ENCODE measurements at places on chromosomes 6 and 20. TPM values are rescaled to one million over a fixed set of nuclear protein-coding genes. Genes with fewer than 3 reads are reported as not detected.

DNA sequence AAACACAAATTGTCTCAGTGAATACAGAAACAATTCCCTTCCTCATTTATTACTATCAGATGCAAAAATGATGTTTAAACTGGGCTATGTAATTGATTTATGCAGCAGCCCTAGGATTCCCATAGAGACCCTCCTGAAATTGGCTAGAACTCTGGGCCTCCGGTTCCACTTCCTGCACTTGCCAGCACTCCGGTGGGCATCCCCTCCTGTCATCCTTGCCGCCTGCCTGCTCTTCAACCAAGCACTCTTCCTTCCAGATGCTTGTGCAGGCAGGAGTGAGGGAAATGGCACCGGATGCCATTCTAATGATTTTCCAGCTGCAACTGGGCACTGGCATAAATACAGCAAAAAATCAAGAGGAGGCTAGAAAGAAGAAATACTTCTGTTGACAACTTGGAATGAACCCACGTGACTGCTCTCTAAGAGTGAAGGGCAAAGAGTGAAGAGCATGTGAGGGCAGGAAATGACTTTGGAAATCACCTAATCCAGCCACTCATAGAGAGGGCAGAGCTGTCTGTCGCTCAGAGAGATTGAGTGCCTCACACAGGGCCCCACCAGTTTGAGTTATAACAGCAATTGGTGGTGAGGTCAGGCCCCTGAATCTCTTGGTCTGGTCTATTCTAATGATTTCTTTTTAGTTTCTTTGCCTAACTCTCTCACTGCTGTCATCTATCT lies 3.7 kb upstream of the NEDD9 start:
- peak overlapping the region; percentile 29 for H3K27ac ChIP-seq
- DNase-seq, result no peak
- H3K4me1 ChIP-seq, result no peaks in the 10 kb centered on the region
- H3K36me3 ChIP-seq, result no peaks in the 10 kb centered on the region
- H3K27me3 ChIP-seq, result no peaks in the 10 kb centered on the region

Gene COL21A1
- 39.3 TPM for total RNA-seq

Gene ADAM33
- 96.8 TPM for total RNA-seq

Gene TBXT
- not detected for total RNA-seq

GRCh38 chr20:46317685-46318177 lies 9.4 kb upstream of the CDH22 start:
- H3K27ac ChIP-seq, result no peak overlapping the region
- H3K4me3 ChIP-seq, result no peak overlapping the region
- H3K4me1 ChIP-seq, result no peaks in the 10 kb centered on the region
- no peaks in the 10 kb centered on the region for H3K36me3 ChIP-seq
- no peaks in the 10 kb centered on the region for H3K27me3 ChIP-seq

DNA sequence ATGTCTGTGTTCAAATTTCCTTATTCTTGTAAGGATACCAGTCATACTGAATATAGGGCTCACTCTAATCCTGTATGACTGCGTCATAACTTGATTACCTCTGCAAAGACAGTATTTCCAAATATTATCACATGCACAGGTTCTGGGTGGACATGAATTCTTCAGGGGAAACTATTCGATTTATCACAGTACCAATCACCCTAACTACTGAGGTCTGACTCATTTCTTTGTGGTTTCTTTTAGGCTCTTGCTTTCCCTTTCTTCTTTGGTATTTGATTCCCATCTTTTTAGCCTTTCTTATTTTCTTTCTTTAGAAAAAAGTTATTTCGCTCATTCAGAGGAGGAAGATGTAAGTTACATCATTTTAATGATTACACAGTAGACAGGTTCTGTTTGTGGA lies 40.3 kb upstream of the TBX18 start:
- H3K27ac ChIP-seq, result no peak overlapping the region
- H3K36me3 ChIP-seq, result no peaks in the 10 kb centered on the region
- no peaks in the 10 kb centered on the region for H3K4me1 ChIP-seq
- no peaks in the 10 kb centered on the region for H3K27me3 ChIP-seq
- no peak overlapping the region for H3K4me3 ChIP-seq

DNA sequence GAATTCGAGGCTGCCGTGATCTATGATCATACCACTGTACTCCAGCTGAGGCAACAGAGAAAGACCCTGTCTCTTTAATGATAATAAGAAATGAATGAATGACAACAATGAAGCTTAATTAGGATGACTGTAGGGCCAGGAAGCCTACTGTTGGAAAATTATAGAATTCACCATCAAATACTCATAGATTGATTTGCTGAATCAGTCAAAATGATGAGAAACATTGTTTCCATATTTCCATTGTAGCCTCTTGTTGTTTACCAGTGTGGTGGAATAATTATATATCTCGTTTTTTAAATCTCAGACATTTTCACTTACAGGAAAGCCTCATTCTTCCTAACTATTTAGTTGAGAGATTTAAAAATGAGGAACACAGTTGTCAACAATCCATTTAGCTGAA lies 96.2 kb downstream of the JAG1 start:
- no peaks in the 10 kb centered on the region for H3K27me3 ChIP-seq
- H3K4me1 ChIP-seq, result no peaks in the 10 kb centered on the region
- no peak overlapping the region for H3K4me3 ChIP-seq
- DNase-seq, result no peak

Gene LCA5
- 8.8 TPM for total RNA-seq

- H3K4me1 ChIP-seq, result peaks cover 8% of the 10 kb centered on the region
- H3K36me3 ChIP-seq, result no peaks in the 10 kb centered on the region
- H3K4me3 ChIP-seq, result no peak overlapping the region
- DNase-seq, result no peak
- no peaks in the 10 kb centered on the region for H3K27me3 ChIP-seq
These were observed 41.2 kb upstream of the DST start for GRCh38 chr6:56683882-56684281.

Gene PDE10A
- 17.1 TPM for total RNA-seq

- no peak overlapping the region for H3K4me3 ChIP-seq
- no peaks in the 10 kb centered on the region for H3K4me1 ChIP-seq
- no peak for DNase-seq
- no peak overlapping the region for H3K27ac ChIP-seq
These were observed 39.2 kb upstream of the IL17A start for GRCh38 chr6:52146851-52147445.

Gene SIGLEC1
- total RNA-seq, result 16.8 TPM

- H3K36me3 ChIP-seq, result no peaks in the 10 kb centered on the region
- no peak overlapping the region for H3K4me3 ChIP-seq
- peak; percentile 86 for DNase-seq
- H3K4me1 ChIP-seq, result peaks cover 2% of the 10 kb centered on the region
- H3K27me3 ChIP-seq, result no peaks in the 10 kb centered on the region
These were observed 10.9 kb downstream of the MOCS1 start for GRCh38 chr6:39923394-39923793.

DNA sequence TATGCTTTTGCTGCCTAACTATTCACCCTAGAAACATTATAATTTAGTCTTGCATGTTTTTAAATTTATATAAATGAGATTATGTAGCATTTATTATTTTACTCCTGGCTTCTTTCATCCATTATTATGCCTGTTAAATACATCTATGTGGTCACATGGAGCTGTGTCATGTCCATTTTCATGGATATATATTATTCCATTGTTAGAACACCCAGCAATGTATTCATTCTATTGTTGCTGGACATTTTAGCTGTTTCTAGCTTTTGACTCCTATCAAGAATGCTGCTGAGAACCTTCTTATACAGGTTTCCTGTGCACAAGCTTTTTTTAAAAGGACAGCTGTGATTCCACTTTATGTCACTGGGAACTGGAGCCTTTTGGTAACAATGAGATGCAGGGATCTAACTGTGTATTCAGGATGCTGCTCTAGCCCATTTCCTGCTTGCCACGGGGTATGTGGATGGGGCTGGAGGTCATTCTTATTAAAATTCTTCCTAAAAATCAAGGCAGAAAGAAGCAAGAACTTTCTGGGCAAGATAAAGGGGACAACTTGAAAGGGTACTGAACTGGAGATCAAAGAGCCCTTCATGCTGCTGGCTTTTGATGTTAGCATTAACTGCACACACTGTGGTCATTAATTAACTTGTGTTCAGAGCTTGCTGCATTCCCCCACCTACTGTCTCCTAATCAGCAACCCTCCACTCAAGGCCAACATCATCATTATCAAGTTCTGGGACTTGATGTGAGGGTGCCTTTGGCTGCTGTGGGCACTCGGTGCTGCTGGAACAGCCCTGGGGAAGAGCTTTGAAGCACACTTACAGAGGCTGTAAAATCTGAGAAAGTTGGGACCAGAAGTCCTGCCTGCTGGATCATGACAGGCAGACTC lies 96.6 kb upstream of the AKIRIN2 start:
- no peaks in the 10 kb centered on the region for H3K36me3 ChIP-seq
- no peak for DNase-seq
- no peak overlapping the region for H3K4me3 ChIP-seq

Gene OPRM1
- total RNA-seq, result not detected

- no peak for DNase-seq
- H3K4me1 ChIP-seq, result no peaks in the 10 kb centered on the region
- H3K27ac ChIP-seq, result no peak overlapping the region
- H3K4me3 ChIP-seq, result no peak overlapping the region
- H3K36me3 ChIP-seq, result no peaks in the 10 kb centered on the region
These were observed 609.5 kb upstream of the CDH4 start for GRCh38 chr20:60642541-60642940.

- no peaks in the 10 kb centered on the region for H3K27me3 ChIP-seq
- H3K36me3 ChIP-seq, result no peaks in the 10 kb centered on the region
- H3K4me1 ChIP-seq, result no peaks in the 10 kb centered on the region
- no peak for DNase-seq
These were observed 54.2 kb upstream of the SIRPA start for GRCh38 chr20:1840817-1841553.

DNA sequence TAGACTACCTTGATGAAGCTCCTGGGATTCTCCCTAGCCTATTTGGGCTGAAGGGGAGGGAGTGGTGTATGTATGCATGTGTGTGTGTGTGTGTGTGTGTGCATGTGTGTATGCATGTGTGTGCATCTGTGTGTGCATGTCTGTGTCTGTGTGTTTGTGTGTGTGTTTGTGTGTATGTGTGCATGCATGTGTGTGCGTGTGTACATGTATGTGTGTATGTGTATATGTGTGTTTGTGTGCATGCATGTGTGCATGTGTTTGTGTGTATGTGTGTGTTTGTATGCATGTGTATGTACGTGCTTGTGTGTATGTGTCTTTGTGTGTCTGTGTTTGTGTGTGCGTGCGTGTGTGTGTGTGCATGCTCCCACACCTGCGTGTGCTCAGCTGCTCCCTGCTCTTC lies 15.4 kb downstream of the FGD2 start:
- DNase-seq, result no peak
- no peaks in the 10 kb centered on the region for H3K27me3 ChIP-seq
- no peak overlapping the region for H3K4me3 ChIP-seq
- no peaks in the 10 kb centered on the region for H3K4me1 ChIP-seq

GRCh38 chr20:17949899-17950298 lies 18.7 kb downstream of the SNX5 start:
- H3K27ac ChIP-seq, result no peak overlapping the region
- H3K27me3 ChIP-seq, result no peaks in the 10 kb centered on the region
- H3K36me3 ChIP-seq, result peaks cover 13% of the 10 kb centered on the region
- no peaks in the 10 kb centered on the region for H3K4me1 ChIP-seq
- no peak overlapping the region for H3K4me3 ChIP-seq
- no peak for DNase-seq

DNA sequence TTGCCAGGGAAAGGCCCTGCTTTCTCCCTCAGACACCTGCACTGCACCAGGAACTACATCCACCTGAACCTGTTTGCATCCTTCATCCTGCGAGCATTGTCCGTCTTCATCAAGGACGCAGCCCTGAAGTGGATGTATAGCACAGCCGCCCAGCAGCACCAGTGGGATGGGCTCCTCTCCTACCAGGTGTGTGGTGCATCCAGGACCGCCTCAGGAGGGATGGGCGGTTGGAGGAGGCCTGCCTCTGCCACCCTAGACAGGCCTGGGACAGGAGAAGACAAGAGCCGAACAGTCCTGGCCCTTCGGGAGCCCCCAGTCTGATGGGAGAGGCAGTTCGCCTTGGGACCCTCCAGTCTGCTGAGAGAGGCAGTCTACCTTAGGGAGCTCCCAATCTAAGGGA lies 24.2 kb downstream of the GLP1R start:
- no peaks in the 10 kb centered on the region for H3K27me3 ChIP-seq
- no peaks in the 10 kb centered on the region for H3K4me1 ChIP-seq
- no peak for DNase-seq
- no peak overlapping the region for H3K27ac ChIP-seq
- H3K36me3 ChIP-seq, result no peaks in the 10 kb centered on the region
- H3K4me3 ChIP-seq, result no peak overlapping the region

DNA sequence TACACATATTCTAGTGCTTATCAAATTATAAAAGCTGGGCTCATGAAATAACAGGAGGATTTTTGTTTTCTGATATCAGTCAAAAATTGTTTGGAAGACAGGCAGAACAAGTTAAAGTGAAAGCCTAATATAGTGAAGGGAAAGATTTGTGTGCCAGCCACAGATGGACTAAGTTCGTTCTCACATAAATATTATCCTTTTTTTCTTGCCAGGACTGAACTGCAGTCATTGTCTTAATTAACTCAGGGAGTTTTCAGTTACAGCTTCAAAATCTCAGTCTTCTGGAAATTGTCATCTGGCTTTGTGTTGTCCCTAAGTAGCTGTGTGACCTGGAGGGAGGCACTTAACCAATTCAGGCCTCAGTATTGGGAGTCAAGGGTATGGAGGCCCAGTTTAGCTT lies 40.7 kb downstream of the PLCB4 start:
- H3K36me3 ChIP-seq, result no peaks in the 10 kb centered on the region
- no peak overlapping the region for H3K4me3 ChIP-seq
- no peak for DNase-seq
- peaks cover 2% of the 10 kb centered on the region for H3K4me1 ChIP-seq
- no peaks in the 10 kb centered on the region for H3K27me3 ChIP-seq
- no peak overlapping the region for H3K27ac ChIP-seq

Gene SLC4A11
- 0.63 TPM for total RNA-seq

GRCh38 chr20:4720977-4721349 lies 746 bp upstream of the PRND start:
- H3K36me3 ChIP-seq, result no peaks in the 10 kb centered on the region
- H3K27ac ChIP-seq, result no peak overlapping the region
- H3K27me3 ChIP-seq, result no peaks in the 10 kb centered on the region

Gene TAAR2
- total RNA-seq, result not detected

GRCh38 chr6:15148356-15148946 lies 97.4 kb upstream of the JARID2 start:
- H3K4me3 ChIP-seq, result no peak overlapping the region
- H3K36me3 ChIP-seq, result no peaks in the 10 kb centered on the region
- DNase-seq, result no peak
- H3K27ac ChIP-seq, result no peak overlapping the region

DNA sequence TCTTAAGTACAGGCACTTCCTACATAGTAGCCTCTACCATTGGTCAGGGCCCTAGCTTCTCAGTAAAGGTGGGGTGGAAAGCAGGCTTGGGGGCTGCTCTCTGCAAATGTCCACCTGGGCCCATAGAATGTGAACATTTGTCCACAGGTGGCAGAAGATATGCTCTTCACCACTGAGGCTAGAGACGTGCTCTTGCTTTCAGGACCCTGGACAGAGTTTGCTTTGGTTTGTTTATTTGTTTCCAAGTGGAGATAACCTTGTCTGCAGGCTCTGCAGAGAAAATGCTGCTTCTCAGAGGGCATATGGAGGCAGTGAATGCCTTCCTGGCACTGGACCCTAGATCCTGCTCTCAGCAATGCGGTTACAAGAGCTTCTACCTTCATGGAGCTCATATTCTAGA lies 129.0 kb downstream of the F13A1 start:
- H3K27me3 ChIP-seq, result no peaks in the 10 kb centered on the region
- no peaks in the 10 kb centered on the region for H3K36me3 ChIP-seq
- no peak for DNase-seq
- H3K4me3 ChIP-seq, result no peak overlapping the region
- no peak overlapping the region for H3K27ac ChIP-seq

Gene SCRT2
- total RNA-seq, result not detected

Gene C6orf132
- total RNA-seq, result 3.1 TPM
